ENCODE measurements at places on chromosomes 13 and 19. TPM values are rescaled to one million over a fixed set of nuclear protein-coding genes. Genes with fewer than 3 reads are reported as not detected.

The WDR88 gene
- total RNA-seq: 0.31 TPM

The MCF2L gene
- 0.57 TPM for total RNA-seq

The C1QTNF9 gene
- not detected for total RNA-seq

The TBXA2R gene
- 5.2 TPM for total RNA-seq

- no peak for DNase-seq
Observed at GRCh38 chr13:32829269-32829668, 187.0 kb upstream of the KL start.

DNA sequence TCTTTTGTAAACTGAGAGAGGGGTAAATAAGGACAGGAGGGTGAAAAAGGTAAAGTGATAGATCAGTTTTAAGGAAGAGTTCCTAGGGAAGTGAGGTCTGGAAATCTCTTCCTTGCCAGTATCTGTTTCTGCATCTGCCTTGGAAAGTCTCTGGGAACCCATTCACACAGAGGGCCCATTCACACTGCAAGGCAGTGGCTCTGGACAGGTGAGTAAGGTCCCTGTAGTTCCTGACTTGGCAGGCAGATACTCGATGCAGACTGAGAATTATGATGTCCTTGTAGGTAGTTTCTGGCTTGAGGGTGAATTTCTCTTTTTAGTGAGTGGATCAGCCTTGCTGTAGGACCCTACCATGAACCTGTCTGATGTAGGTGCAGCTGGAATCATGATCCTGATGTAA, 293.3 kb downstream of the NALCN start:
- DNase-seq: no peak

- DNase-seq: no peak
Observed at GRCh38 chr19:48186015-48186414, 15.5 kb downstream of the ZSWIM9 start.

GRCh38 chr13:91785431-91786119, 387.2 kb downstream of the GPC5 start:
- no peak for DNase-seq

- no peak for DNase-seq
Observed at GRCh38 chr19:2609389-2610116, 92.9 kb downstream of the GNG7 start.

DNA sequence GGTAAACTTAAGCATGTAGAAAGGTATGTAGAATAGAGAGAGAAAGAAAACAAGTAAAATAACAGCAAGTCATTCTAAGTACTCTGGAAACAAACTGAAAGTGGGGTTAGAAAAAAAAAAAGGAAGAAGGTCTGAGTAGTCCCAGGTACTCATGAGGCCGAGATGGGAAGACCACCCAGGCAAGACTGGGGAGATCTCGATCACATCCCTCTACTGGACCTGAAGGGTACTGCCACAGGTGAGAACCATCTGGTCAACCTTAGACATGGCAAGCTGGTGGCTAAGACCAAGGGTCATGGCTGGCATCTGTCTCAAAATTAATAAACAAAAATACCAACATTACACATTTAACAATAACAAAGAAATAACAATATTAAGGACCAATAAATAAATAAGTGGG, 36.3 kb upstream of the ZNF724 start:
- DNase-seq: no peak
